AG08395 (cell line): ENCODE measurements at places on chromosomes 11 and 22.

DNA sequence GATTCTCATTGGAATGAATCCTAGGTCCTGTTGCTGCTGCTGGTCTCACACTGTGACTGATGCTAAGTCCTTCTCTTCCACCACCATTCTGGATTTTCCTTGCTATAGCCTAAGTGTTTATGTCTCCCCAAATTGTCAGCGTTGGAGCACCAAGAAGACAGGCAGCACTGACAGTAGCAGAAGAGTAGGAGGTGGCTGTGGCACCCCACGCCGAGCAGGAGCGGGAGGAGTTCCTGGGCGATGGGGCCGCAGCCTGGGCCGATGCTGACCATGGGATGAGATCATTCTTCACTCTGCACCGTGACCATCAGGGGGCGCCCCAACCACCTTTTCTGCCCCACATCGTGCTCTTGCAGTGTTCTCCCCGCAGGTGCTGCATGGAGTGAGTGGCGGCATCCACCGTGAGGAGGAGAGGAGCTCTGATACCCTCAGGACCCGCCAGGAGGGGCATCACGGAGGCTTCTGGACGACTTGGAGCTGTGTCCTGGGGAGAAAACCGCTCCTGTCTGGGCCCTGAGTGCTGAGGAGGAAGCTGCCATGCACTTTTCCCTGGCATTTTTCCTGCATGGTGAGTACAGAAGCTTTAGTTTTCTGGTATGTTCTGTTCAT lies 57.0 kb downstream of the LRRC74B start:
- DNase-seq: peak; percentile 81

DNA sequence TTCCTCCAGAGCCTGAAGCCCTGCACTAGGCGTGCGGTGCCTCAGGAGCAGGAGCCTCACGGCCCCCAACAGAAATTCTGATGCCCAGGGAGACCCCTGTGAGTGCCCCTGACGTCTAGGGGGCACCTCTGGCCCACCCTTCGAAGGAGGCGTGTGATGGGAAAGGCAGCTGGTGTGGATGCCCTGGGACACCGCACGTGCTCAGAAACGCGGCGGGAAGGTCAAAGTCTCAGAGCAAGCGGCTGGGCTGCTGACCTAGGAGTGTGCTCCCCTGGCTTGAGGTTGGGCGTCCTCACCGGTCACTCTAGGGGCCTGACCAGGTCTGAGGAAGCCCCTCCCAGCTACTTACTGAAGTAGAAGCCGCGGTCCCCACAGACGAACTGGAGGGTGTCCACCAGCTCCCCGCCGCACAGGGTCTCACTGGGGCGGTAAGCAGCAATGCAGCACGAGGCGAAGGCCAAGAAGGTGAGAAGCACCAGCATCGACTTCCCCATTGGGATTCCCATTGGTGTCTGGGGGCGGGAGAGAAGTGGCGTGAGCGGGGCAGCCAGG lies 4.1 kb downstream of the IGF2 start:
- DNase-seq: no peak

DNA sequence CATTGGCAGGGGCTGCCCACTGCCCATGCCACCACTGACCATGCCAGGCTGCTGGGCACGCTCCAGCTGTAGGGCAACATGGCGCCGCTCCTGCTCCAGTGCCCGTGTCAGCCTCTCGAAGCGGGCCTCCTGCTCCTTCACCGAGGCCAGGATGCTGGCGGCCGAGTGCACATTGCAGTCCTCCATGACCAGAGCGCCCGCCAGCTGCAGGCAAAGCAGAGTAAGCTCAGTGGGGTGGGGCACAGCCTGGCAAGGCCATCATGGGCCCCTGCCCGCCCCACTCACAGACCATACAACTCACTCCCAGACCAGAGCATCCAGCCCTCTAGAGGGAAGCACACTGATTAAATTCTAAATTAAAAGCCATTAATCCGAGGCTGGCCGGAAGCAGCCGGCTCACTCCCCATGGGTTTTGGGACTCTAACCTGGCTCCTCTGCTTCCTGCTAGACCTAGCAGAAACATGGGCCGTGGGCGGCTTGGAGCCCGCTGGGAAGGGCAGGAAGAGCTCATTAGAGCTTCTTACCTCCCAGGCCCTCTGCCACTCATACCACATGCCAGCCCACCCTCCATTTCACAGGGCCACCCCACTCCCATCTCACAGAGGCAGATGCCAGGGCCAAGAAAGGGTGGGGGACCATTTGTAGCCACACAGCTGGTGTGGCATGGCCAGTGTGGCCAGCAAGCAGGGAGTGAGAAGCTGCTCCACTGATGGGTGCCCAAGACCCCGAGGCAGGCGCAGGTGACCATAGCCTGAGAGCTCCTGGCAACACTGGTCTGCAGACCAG lies 25.8 kb downstream of the ARVCF start:
- DNase-seq: no peak

DNA sequence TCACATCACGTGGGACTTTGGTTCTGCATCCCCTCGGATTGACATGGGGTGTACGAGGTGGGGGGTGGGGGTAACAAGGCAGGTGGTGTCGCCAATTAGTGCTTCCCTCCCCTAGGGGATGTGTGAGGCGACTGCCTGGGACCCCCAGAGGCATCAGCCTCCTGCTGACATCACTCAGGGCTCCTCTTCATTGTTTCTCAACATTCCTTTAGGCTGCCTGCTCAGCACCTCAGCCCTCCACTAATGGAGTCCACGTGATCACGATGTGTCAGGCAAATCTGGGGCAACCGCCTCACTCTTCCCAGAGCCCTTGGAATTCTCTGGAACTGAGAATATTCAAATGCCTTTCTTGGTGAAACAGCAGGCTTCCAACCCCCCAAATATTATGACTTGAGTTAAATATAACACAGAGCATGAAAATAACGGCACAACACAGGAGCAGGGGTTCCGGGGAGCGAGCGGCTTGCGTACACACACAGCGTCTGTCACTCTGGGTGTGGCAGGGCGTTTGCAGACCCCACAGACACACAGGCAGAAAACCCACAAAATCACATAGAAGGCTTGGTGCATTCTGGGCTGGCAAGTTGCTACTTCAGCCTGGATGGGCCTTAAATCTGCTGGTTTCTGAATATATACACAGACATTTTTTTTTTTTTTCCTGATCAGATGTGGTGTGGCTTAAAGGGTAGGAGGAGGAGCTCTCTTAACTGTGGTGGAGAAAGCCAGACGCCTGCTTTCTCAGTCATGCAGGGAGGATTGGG lies 170.1 kb upstream of the CADM1 start:
- DNase-seq: peak; percentile 58

DNA sequence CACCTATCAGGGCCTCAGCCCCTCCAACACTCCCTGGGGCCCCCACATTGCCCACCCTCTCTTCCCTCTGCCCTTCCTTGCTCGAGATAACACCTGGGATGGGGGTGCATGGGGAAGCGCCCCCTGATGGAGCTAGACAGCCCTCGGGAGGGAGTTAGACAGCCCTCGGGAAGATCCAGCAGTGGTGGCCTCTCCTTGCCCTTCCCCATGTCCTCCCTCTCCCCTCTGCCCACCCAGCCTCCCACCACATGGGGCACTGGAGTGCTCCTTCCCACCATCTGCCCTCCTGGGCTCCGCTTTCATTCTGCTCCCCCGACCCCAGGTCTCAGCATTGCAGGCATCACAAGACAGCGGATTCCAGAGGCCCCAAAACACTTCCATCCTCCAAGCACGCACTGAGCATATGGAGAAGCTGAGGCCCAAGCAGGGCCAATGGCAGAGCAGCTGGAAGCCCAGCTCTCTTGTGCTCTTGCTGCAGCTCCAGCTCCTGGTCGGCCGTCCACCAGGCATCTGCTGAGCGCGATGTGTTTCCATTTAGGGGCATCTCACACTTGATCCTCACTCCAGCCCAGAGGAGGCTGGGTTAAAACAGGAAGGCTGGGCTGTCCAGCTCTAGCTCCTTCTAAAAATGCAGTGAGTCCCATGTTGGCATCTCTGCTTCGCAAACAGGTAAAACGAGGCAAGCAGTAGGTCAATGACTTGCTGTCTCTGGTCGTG lies 65.6 kb downstream of the IGLL1 start:
- DNase-seq: no peak

DNA sequence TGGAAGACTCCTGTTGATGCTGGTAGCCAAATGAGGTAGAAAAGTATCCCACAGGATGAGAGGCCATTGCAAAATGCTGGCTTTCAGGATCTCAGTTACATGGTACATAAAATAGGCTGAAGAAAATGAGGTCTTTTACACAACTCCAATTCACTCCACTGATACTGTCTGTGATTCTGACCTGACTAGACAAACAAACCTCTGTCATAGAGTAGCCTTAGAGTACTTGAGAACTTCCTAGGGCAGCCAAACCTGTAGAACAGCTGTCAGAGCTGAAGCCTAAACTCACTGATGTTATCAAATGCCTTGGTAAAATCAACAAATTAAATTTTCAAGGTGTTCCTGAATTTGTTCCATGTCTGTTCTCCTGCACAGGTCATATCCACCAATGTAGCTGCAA lies 26.2 kb upstream of the POGLUT3 start:
- DNase-seq: no peak

GRCh38 chr11:62264004-62264403 lies 6.0 kb upstream of the SCGB2A2 start:
- DNase-seq: no peak

DNA sequence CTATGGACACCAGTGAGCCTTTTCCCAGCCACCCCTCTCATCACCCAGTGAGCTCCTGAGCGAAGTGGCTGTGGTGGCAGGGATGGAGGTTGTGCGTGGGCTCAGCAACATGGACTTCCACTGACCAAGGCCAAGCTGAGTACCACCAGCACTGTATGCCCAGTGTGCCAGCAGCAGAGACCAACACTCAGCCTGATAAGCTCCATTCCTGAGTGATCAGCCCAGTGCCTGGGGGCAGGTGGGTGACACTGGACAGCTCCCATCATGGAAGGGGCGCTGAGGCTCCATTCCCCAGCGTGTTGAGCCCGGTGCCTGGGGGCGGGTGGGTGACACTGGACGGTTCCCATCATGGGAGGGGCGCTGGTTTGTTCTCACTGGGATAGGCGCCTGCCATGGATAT lies 17.6 kb upstream of the CD81 start:
- no peak for DNase-seq

GRCh38 chr22:29108137-29108536 lies 35.3 kb downstream of the KREMEN1 start:
- peak; percentile 80 for DNase-seq

DNA sequence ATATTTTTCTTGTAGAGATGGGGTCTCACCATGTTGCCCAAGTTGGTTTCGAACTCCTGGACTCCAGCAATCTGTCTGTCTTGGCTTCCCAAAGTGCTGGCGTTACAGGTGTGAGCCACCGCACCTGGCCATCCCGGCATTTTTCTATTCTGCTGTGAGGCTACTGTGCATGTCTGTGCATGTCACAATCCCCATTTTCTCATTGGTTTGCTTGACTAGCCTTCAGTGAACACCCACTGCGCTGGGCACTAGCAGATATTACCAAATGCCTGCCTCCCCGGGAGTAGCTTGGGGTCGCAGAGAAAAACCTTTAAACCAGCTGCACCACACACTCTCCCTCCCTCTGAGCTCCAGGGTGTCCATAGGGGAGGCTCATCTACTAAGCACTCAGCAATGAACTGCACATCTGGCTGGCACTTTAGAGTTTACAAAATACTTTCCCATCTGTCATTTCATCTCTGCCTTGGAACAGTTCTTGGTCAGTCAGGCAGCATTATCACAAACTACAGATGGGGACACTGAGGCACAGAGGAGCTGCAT lies 4.9 kb downstream of the CSNK1E start:
- DNase-seq: no peak

DNA sequence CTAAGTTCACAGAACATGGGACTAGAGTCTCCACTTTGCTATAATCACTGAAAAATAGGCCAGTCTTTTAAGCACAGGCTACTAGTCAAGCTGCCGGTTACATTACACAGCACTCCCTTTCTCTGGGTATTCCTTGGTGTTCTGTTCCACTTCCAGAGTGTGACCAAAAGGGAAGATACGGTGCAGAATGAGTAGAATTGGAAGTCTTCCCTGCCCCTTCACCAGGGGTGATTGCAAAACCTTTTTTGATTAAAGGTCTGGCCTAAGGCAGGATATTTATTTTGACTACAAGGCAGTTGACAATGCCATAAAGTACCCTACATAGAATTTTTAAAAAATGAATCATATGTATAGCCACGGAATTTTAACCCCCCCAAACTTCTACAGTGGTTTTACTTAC lies 59.6 kb upstream of the ADORA2A start:
- peak; percentile 41 for DNase-seq

DNA sequence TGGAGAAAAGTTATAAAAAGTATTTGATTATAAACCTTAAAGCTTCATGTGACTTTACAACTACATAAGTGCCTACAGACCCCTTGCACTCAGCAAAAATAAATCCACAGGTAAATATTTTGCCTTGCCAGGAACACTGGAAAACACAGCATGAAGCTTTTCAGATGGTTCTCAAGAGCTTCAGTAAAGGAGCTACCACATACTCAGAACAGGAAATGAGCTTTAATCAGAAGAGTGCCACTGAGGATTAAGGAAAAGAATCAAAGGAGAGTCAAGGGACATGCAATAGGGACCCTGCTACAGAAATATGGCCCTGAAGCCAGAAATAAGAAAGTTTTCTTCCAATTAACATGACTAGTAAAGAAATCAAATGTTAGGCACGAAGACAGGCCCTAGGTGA lies 1.2 kb downstream of the CASP1 start:
- DNase-seq: no peak

DNA sequence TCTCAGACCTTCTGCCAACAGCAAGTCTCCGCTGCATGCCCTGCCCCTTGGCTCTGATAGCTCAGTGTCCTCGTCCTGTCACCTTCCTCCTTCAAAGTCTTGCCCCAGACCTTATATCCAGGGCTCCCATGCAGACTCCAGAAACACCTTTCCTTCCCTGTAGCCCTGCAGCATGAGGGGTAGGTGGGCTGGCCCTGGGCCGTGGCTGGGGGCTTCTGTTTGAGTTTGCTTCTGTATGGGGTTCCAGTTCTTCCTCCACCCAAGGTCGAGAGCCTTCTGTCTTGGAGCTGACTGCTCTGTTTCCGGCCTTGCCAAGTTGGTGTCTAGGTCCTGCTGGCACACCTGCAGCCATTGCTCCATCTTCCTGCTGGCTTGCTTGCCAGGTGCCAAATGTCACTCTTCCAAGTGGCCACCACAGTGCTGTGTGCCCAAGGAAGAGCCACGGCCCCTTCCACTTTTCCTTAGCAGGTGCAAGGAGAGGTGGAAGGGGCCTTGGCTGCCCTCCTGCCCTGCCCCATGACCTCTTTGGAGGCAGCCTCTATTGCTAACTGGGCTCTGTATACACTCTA lies 74.8 kb upstream of the NECTIN1 start:
- no peak for DNase-seq

GRCh38 chr22:44398856-44399837 lies 86.4 kb upstream of the SHISAL1 start:
- no peak for DNase-seq
